ENCODE measurements at places on chromosomes 1 and 21.

DNA sequence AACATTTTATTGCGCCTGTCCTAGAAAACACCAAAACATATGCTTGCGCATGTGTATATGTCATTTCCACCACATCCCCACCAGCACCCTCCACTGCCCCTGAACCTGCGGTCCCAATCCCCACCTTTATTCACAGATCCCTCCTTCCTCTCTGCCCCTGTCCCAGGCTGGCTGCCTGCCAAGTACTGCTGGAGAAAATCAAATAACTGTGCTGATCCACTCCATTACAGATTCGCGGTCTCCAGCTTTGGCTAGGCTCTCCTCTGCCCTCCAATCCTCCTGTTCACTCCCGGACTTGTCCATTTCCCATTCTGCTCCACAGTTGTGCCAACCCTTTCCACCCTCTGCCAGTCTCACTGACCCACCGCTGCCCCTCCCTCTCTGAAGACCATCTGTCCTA lies 59.3 kb upstream of the GJB5 start:
- no peak for DNase-seq

- peak; percentile 60 for DNase-seq
These were observed 148.7 kb downstream of the ZZZ3 start for GRCh38 chr1:77533660-77534305.

DNA sequence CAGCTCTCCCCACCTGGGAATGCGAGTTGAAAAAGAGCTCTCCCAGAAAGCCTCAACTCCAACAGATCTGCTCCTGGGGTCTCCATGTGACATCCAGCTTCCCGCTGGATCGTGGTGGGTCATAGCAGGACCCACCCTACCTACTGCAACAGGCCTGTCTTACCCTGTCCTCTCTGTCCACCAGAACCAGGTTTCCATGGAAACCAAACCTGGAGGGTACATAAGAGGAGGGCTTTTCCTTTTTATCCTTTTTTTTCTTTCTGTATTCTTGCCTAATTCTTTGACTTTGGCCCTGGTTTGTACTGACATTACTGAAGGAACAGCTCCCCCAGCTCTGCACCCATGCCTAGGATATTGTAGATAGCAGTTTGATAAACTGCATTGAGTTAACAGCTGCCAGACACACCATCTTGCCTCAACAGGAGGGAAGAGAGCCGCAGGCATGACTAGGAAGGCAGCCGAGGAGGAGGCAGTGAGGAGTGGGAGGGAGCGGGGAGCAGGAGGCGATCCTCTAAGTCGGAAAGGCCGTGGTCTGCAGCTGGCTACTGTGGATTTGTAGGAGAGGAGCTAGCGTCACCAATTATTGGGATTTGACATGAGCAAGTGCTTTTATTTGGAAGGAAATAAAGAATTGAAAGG lies 9.7 kb upstream of the FMOD start:
- no peak for DNase-seq

DNA sequence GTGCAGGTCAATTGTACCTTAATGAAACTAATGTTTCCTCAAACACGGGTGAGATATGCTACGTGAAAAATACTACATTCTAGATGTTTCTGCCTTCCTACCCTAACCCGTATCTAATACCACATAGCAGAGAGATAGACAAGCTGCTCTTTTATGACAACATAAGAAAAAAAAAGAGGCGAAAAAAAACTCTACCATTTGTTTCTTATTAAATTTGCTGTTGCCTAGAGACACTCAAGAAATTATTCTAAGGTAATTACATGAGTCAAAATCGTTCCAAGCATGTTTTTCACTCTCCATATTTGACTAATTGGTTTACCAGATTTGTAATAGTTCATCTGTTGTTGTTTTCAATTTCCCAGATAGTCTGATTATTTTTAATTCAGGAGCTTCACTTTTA lies 27.4 kb downstream of the PALMD start:
- DNase-seq: no peak

DNA sequence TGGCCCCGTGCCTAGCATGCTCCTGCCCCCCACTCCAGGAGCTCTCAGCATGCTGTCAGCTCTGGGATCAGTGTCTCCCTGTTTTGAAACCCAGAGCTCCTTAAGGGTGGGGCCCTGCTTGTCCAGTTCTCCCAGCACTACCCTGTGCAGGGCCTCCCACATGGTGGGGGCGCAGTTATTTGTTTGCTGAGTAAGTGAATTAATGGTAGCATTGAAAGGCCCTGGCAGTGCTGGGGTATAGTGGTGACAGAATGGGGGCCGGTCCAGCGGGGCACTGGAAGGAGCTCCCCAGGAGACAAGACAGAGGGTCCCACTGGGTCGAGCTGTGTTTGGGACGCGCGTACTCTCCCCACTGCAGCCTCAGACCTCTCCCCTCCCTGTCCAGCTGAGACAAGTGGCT lies 99.9 kb downstream of the NPHP4 start:
- no peak for DNase-seq

DNA sequence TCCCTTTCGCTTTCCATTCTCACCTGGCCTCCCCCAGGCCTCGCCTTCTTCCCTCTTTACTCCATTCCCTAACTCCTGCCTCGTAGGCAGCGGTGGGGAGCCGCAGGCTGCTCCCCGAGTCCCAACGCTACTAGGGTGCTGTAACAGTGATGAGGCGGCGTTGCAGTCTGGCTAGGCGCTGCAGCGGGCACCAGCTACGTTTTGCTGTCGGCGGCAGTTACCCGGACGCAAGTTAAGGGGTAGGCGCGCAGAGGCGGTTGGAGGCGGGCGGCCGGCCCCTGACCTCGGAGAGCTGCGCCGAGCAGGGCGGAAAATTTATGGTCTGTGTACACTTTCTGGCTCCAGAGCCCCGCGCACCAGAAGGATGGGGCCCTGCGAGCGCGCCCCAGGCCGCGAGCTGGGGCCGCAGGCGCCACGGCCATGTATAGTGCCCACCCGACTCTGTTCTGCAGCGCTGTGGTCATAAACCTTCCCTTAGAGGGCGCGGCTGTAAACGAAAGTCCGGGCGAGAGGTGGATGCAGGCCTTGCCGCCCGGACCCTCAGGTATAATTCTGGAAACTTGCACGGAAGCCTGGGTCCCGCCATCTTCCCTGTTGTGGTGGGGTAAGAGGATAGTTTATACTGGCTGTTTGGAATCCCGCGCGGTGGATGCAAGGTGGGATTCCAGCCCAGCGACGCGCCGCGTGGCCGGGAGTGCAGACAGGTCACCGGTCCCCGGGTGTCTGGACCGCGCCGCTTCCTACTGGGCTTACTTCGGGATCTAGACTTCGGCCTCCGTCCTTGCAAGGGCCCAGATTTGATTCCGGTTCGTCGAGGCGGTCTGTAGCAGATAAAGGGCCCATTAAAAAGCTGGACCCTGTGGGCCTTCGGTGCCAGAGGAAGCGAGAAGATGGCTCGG lies 15.0 kb downstream of the HLX start:
- DNase-seq: no peak

- no peak for DNase-seq
These were observed 66.0 kb downstream of the BACE2 start for GRCh38 chr21:41233916-41234315.

DNA sequence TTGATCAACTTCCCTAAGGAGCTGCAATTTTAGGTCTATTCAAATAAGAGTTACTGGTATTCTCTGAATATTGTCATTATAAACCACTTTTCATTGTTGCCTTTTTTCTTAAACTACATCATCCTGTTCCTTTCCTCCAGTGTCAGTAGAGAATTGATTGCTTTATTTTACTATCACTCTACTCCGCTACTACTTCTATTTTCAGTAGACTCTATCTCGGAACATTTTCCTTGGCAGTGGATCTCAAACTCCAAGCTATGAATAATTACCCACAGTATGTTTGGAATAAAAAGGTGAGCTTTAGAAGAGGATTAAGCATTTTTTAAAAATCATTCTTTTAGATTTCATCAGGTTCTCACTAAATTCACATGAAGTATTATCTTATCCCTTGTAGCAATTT lies 224.9 kb downstream of the GREM2 start:
- DNase-seq: no peak

GRCh38 chr1:215111916-215112315 lies 29.4 kb downstream of the KCNK2 start:
- no peak for DNase-seq

GRCh38 chr1:17188889-17189631 lies 15.9 kb upstream of the PADI1 start:
- no peak for DNase-seq

DNA sequence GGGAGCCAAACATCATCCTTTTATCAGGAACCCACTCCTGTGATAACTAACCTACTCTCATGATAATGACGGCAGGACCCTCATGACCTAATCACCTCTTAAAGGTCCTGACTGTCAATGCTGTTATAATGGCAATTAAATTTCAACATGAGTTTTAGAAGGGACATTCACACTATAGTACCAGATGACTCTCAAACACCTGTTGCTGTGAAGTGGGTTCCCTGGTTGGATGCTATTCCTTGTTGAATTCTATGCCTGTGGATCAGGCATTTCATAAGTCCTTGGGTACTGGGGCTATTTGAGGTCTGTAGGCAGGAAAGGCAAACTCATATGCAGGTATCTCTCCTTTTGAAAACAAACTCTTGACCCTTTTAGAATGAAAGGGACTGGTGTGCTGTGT lies 7.5 kb upstream of the ZSWIM5 start:
- DNase-seq: no peak

Data from activated CD8-positive, alpha-beta memory T cell treated with anti-CD3 and anti-CD28 coated beads, Interleukin-2, amount 50 U/mL, for 4 hours (primary cell).